ENCODE measurements at places on chromosomes 7 and 10.

GRCh38 chr10:48798481-48799254, 114.0 kb downstream of the WDFY4 start:
- no peak for DNase-seq

DNA sequence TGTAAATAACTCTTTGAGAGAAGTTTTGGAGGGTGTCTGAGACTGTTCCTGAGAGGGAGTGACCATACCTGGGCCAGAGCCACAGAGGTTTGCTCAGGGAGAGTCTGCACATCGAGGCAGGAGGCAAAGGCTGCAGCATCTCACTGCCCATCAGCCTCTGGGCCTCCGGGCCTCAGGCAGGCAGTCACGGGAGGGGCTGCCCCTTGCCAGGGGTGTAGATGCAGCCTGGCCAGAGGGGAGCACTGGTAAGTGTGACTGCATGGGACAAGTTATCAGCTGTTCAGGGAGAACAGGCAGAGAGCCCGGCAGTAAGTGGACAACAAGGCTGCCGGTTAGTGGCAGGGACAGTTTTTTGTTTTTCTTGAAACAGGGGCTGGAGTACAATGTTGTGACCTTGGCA, 55.9 kb downstream of the ZNF467 start:
- DNase-seq: no peak

DNA sequence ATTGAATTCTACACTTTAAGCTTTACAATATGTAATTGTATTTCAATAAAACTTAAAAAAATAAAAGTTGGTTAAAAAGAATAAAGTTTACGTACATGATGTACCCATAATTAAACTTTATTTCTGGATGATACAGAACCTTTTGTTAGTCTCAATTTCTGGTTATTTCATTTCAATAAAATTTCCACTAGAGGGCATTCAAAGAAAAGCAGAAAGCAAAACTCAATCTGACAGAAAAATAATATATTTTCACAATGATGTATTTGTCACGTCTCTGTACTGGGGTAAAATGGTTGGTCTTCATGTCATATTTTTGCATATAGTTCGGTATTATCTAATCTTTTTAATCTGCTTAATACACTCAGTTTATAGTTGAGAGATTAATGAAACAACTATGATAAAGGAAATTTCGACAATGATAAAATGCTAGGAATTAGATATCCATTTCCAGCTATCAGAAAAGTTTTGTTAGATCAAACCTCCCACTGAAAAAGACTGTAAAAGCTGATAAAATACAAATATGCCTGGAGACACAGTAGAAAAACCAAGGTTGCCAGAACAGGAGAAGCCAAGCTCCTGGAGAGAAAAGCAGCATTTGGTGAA, 27.4 kb downstream of the ASZ1 start:
- DNase-seq: no peak

DNA sequence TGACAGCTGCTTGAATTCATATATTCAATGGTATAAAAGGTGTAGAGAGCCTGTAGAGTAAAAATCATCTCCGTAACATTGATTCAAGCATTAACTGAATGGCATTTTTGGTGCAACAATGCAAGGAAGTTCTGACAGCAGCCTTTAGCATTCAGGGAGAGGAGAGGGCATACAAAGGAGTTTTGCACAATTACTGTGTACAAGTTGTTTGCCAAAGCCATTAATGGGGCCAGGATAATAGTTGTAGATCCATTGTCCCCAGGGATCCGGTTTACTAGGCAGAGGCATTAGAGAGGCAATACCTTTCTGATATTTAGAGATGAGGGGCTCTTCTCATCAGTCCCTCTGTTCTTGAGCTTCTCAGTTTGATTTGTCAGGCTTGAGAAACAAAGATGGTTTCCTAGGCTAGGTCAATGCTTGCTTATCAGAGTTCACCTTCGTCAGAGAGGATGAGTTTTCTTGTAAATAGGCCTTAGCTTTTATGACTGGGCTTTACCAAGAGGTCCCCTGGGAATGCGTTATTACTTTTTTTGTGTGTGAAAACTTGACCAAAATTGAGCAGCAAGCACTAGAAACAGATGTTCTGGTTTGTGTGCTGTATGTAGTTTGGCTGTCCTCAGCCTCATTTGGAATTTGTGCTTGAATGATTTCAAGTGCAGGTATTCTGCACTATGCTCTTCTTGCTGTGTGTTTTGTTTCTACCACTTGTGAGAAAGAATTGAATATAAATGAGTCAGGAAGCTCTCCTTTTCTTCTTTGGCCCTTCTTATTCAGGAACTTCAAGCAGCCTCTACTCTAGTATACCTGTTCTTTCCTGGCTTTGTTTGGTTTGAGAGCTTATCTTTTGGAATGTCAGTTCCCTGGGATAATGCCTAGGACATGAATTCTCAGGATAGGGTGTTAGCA, 32.0 kb downstream of the SND1 start:
- DNase-seq: no peak

DNA sequence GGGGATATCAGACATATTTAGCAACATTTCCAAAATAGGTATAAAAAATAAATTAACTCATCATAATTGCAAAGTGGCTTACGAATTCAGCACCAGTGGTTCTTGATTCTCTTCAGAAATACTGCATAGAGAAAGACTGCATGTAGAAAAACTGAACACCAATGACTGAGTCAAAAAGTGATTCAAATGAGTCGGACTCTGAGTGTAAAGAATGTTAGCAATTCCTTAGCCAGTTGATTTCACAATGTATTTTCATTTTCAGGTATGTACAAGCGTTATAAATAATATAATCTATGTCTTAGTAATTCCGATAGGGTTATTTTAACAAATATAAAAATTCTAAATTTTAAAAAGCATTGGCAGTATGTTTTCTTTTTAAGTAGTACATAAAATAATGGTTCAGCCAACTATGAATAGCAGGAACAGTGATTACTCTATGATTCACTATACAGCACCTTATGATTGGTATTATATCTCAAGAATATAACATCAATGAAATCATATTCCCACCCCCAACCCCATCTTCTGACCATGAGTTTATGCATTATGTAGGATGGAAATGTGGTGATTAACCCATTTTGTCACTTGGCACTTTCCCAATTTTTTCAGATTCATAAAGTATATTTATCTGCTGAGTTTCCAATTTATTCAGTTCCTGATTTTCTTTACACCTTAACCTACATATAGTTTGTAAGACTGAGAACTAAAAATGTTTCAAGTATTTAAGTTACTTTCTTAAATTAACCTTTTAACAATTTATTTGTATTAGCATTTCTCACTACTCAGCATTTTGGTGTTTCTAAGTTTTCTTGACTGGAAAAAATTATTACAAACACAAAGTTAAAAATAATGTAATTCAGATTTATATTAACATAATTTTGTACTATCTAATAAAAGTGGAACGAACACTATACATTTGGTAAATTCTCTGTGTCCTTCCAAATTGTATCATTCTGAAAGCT, 33.9 kb downstream of the DNAJC1 start:
- no peak for DNase-seq

DNA sequence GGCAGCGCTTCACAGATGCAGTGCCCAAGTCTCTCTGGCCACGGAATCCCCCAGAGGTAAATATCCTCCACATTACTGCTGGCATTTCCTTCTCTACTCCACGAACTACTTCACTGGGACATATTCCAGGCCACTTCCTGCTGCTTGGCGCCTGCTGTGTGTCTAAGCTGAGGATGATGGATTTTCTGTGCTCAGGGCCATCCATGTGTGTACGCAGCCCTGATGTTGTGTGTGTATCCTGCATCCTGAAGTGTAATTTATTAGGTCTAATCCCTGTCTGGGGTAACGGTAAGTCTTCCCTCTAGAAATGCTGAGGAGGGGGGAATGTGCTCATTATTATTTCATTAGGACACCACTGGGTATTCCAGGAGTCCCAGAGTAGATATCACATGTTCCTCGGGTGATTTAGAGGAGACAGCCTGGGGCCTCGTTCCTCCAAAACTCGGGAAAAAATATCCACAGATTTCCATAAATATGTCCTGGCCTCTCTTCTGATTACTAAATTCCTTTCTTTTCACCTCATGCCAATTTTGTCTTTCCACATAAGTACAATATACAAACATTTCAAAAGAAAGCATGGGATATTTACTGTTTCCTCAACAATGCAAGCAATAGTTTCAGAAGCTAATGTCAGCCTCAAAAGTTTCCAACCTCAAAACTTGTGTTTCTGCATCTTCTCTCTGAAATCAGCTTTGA, 25.5 kb upstream of the HABP2 start:
- DNase-seq: no peak

DNA sequence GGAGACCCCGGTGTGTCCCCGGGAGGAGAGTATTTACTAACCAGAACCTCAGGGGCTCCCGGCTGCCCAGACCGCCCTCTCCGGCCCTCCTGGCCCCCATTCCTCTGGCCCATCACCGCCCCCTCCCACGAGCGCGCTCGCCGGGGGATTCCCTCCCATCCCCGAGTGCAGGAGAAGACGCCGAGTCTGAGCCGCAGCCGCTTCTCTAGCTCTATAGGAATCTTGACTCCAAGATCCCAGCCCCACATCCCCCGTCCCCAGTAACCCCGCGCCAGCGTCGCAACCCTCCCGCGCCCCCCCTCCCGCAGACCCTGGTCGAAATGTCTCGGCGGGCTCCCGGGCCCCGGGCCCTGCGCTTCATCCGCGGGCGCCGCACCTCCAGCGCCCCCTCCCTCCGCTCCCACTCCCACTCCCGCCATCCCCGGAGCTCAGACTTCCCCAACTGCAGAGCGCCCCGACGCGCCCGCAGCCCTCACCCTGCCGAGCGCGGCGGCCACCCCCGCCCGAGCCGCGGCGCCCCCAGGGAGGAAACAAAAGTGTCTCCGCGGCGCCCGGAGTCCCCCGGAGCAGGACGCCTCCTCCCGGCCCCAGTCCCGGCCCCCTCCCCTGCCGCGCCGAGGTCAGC, 541 bp downstream of the ELMO1 start:
- DNase-seq: no peak

Data from hematopoietic multipotent progenitor cell treated with erythropoietin and hydrocortisone succinate and interleukin-3 and kit ligand, for 15 days (in vitro differentiated cells).